Right ventricle myocardium inferior (tissue), 1 donor: ENCODE measurements at places on chromosomes 5 and 9.

GRCh38 chr5:95027775-95028174 is 257.1 kb downstream of the MCTP1 start:
- DNase-seq, result no peak

DNA sequence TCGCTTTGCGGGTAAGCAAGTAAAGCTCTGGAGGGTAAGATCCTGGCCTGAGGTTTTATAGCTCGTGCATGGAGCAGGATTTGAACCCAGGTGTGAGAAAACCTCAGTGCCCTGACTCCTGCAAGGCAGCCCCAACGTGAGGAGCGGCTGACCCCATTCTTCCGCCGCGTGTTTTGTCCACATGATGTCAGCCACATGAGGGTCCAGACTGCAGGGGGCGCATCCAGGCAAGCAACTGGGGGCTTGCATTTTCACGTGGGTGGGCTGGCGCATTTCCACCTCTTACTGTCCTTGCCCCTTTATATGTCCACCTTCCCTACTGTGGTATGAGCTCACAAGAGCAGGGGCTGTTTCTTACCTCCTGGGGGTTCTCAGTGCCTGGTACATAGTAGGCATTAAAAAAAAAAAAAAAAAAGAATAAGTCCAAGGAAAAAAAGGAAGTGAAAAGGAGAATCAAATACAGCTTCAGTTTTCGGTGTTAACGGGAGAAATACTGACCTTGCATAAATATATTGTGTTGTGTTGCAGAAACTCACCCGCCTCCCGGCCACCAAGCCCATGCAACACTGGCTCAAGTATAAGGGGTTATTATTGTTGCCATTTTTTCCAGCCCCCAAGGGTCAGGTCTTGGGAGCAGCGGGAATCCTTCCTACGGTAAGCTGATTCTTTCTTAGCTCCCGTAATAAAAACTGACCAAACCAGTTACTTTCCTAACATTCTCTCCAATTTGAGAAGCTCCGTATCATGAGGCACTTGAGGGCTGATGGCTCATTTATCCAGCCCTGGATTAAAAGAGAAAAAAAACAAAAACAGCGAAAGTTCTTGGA is 15.0 kb downstream of the TLX3 start:
- DNase-seq, result no peak

- DNase-seq, result peak; percentile 47
These were observed at the start of gene PRDM12 for GRCh38 chr9:130664251-130665028. Gene PRDM12 (plus strand): TSS chr9:130664594. CDS start chr9:130664654, 60 bp downstream.

- DNase-seq, result no peak
These were observed 37.2 kb downstream of the TLE1 start for GRCh38 chr9:81652058-81652687.

DNA sequence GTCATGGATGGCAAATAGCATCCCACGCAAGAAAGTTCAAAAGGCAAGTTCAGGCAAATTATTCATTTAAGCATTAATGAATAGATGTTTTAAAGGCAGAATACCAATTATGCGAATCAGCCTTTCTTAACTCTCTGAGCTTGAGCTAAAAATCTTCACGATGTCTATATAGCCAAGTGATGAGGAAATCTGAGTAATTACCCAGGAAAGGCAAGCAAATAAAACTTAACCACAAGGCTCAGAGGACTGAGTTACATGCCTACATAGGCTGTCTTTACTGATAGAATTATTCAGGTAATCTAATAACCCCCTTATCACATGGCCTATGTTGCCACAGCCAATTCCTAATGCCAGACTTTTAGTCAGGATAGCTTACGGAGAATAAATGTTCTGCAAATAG is 120.8 kb upstream of the MTAP start:
- no peak for DNase-seq

DNA sequence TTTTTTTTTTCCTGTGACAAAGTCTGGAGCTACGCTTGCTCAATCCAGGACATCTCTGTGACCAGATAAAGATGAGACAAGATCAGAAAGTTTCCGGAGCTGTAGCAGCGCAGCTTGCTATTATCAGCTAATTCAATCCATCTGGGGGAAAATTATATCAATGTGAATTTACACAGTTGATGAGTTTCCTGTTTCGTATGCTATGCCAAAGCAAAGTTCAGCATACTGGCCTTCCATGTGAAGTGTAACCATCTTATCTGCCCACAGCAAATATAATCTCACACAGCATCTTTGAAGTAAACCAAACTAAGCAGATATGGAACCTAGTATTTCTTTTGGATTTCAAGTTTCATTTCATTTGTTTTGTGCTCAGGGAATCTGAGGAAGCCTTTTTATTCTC is 1767.7 kb downstream of the EFNA5 start:
- no peak for DNase-seq

GRCh38 chr5:159427180-159428012 is 97.1 kb upstream of the IL12B start:
- DNase-seq, result no peak

DNA sequence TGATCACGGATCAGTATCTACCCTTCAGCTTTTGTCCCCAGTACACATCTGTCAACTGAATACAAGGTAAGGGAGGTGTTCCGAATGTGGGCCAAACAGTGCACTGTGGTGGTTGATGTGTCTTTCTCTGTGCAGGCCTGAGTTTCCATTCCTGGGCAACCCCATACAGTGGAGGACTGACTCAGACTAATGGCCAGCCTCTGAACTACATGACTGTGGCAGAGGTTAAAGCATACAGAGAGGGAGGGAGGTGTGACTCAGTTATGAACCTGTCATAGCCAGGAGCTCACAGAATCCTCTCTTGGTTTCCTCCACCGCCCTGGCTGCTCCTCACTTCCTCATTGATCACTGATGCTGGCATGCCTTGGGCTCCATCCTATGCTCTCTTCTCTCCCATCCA is 136.4 kb upstream of the TAS2R1 start:
- no peak for DNase-seq

DNA sequence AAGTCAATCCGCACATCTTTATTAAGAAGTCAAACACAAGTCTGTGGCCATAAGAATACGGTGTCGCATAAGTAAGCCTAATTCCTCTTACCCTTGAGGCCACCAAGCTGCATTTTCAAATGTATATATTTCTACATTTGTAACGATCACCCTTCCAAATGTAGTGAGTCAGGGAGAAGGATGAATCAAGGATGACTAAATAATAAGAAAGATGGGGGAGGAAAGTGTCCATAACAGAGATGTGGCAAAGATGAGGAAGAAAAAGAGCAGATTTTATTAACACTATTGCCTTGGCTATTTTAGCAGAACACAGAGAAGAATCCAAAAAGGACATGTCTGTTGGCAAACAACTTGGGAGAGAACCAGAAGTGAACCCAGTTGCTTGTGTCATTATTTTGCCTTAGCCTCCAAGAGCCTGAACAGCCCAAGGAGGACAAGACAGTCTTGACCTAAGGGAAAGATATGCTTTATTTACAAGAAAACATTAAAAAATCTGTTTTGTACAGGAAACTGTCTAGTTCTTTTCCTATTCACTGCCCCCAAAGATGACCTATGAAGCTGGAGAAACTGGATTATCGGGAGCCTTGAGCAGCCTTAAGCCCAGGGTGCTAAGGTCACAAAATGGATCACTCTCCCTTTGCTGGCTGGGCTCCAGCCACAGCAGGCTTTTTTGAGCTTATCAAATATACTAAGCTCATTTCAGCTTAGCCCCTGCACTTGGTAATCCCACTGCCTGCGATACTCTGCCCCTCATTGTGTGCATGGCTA is 101.5 kb downstream of the PLCXD3 start:
- no peak for DNase-seq

DNA sequence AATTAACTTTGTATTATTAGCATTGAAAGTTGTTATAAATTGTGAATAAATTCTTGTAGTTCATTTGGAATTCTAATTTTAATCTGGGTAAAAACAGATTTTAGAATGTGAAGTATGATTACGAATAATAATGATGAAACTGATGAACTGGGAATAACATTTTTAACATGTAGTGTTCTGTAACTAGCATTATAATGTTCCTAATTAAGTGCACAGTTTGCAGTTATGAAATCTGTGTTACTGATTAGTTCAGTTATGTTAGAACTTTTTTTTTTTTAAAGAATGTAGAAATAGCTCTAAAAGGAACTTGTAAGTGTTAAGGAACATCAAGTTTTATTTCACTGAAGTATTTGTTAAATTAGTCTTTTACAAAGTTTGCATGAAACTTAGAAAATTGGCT is 48.9 kb upstream of the EIF4EBP3 start:
- no peak for DNase-seq

- no peak for DNase-seq
These were observed 978 bp upstream of the UBE2B start for GRCh38 chr5:134370311-134370870.

- no peak for DNase-seq
These were observed 159.2 kb downstream of the FRMD3 start for GRCh38 chr9:83379045-83379444.

DNA sequence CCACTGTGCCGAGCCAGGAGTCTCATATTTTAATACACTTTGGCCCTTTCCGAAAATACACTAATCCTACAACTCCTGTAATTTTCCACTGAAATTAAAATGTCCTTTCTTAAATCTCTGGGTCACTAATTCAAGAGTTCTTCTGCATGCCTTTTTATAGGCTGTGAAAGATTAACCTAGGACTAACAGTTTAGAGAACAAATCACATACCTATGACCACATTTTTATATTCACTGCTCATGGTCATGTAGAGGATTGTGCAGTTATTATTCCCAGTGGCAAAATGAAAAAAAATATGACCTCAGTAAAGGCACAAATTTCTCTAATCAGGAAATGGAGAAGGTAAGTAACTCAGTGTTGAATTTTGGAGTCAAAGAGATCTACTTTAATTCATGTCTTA is 33.4 kb downstream of the SLCO4C1 start:
- DNase-seq, result no peak

GRCh38 chr9:32928912-32929311 is 72.5 kb downstream of the APTX start:
- DNase-seq, result no peak

DNA sequence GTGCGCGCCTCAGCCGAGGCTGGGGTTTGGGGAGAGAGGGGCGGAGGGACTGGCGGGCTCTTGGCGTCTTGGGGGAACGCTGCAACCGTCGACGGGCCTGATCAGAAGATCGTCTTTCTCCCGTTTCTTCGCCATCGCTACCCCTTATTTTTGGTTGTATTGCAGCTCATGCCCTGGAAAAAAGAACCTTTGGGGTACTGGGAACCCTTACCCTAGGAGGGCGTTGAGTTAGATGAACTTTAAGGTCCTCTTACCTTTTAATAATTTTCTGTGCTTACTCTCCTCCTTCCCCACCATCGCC is 719 bp downstream of the PAIP2 start:
- DNase-seq, result no peak

DNA sequence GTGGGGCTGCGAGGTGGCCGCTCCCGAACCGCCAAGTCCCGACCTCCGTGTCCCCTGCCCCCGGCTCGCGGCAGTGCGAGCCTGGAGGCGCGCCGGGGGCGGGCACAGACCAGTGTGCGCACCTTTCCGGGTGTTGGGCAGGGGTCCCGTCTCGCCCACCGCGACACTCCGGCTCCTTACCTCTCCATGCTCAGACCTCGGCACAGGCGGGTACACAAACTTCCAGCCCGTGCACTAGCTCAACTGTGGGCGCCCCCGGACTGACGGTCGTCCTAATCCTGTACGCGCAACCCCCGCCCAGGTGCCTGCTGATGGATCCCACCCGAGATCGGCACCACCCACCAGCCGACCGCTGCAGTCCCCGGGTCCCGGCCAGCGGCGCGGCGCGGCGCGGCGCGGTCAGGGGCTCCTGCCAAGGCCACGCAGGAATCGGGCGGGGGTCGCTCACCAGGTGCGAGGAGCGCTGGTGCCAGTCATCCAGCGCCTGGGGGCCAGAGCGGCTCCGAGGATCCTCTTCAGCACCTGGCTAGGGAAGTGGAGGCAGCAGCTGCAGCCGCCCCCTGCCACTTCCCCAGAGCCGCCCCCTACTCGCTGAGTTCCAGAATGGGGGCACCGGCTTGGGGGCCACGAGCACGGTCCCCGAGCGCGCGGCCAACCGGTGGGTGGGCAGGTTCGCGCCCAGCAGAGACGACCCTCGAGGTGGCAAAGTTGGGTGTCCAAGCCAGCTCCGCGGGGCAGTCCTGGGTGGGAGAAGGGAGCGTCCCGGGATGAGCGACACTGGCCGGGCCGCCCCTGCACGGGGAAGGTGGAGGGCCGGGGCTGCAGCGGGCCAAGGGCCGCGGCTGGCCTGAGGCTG is 511 bp downstream of the SEMA5A start:
- peak; percentile 71 for DNase-seq

- no peak for DNase-seq
These were observed 5.2 kb upstream of the SPINK4 start for GRCh38 chr9:33234511-33235467.

DNA sequence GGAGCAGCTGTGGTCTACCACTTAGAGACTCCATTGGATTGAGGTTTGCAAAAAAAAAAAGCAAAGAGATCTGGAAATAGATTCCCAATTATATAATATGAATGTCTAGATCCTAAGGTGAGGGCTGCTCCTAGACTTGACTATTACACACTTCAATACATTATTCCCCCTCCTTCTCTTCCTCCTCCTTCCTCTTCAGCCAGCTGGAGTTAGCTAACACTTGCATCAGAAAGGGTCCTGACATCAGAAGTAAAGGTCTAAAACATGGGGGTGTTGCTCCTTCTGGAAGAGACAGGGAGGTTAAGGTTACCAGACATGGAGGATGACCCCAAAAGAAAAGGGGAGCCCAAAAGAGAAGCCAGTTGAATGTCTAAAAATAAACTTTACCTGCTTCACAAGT is 12.9 kb upstream of the NR3C1 start:
- no peak for DNase-seq

DNA sequence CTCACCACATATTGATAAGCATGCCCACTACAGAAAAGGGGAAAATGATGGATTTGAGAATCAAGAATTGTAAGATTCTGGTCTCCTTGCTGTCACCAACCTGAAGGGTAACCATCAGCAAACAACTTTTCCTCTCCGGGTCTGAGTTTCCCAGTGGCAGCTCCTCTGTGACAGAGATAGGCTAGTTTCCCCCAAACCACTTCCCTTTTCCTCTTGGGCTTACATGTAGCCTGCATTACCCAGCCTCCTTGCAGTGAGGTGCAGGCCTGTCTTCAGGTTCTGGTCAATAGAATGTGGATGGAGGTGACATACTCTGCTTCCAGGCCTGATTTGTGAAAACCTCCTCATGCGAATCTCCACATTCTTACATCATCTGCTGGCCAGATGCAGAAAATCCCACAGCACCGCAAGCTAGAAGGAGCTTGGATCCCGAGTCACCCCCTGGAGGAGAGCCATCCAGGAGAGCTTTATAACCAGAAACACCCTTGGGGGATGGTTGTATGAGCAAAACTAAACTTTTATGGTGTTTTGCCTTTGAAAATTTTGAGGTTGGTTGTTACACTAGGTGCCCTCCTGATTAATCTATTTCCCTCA is 206.1 kb downstream of the RGS3 start:
- DNase-seq, result no peak

GRCh38 chr5:173664154-173664526 is 47.7 kb upstream of the BOD1 start:
- peak; percentile 86 for DNase-seq

GRCh38 chr5:43315682-43316081 is 2.5 kb upstream of the HMGCS1 start:
- DNase-seq, result no peak

GRCh38 chr5:135437796-135438560 is 9.2 kb downstream of the DCANP1 start:
- peak; percentile 68 for DNase-seq

- DNase-seq, result peak; percentile 54
These were observed 104.0 kb upstream of the SARDH start for GRCh38 chr9:133842174-133842573.
